ENCODE measurements at places on chromosomes 16 and 17.

- no peak for DNase-seq
Observed at GRCh38 chr17:77371888-77372443, 231.2 kb downstream of the SEC14L1 start.

GRCh38 chr17:320809-321385 lies 31.7 kb downstream of the RPH3AL start:
- no peak for DNase-seq

DNA sequence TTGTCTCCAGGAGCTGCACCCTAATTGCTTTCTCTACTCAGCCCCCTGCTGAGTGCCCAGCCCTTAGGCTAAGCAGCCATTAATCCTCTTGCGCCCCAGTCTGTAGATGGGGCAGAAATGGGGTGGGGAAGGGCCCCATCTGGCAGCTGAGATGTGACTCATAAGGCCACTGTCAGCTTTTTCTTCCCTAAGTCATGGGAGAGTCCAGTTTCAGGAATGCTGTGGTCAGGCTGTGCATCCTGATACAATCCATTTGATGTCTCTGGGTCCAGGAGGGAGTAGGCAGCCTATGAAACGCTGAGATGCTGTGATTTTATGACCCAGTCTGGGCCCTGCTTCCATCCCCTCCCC lies 12.3 kb downstream of the PLXDC1 start:
- DNase-seq = peak; percentile 85

DNA sequence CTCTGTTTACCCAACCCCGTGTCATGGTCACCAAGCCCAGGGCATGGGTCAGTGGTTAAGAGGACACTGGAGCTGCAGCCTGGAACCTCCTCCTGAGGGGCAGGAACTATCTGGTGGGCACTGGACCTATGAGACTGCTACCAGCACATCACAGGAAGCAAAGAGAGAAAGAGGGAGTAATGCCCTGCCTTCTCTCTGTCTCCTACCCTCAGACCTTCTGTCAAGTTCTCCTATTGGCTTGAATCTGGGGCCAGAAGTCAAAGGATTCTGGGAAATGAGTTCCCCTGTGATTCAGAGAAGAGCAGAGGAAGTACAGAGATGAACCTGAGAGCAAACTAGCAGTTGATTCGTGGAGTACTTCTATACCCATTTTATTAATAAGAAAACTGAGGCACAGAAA lies 123.0 kb upstream of the GNAO1 start:
- no peak for DNase-seq

GRCh38 chr17:40179923-40180659 lies 2.8 kb downstream of the RAPGEFL1 start:
- no peak for DNase-seq

- DNase-seq = no peak
Observed at GRCh38 chr17:14818469-14818868, 446.7 kb downstream of the PMP22 start.

DNA sequence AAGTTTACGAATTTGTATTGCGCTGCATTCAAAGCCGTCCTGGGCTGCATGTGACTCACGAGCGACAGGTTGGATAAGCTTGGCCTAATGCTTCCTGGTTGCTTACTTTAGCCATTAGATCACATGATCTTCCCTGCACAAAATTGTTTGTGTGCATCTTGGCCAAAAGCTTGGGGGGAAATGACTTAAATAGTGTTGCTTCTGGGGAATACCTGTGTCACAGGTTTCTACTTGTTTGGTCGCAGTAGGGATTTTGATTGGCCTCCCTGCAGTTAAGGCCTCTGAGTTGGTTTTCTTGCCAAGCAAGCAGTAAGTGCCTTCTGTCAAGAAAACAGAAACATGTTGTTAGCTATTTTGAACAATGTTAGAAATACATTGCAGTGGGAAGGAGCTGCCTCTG lies 39.6 kb upstream of the DUSP14 start:
- DNase-seq = no peak

DNA sequence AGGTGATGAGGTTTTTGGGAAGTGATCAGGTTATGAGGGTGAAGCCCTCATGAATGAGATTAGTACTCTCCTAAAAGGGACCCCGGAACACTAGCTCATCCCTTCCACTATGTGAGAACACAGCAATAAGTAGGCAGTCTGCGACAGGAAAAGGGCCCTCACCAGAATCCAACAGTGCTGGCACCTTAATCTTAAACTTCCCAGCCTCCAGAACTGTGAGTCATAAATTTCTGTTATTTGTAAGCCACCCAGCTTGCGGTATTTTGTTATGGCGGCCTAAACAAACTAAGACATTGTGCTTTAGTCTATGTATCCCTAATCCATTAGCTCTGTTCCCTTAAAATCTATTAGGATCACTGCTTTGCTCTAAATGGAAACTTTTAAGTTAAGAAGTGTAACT lies 8.5 kb downstream of the SLFN12 start:
- DNase-seq = no peak

GRCh38 chr16:13138528-13138927 lies 237.1 kb downstream of the SHISA9 start:
- DNase-seq = no peak

- no peak for DNase-seq
Observed at GRCh38 chr17:33014751-33015150, 23.1 kb downstream of the SPACA3 start.

DNA sequence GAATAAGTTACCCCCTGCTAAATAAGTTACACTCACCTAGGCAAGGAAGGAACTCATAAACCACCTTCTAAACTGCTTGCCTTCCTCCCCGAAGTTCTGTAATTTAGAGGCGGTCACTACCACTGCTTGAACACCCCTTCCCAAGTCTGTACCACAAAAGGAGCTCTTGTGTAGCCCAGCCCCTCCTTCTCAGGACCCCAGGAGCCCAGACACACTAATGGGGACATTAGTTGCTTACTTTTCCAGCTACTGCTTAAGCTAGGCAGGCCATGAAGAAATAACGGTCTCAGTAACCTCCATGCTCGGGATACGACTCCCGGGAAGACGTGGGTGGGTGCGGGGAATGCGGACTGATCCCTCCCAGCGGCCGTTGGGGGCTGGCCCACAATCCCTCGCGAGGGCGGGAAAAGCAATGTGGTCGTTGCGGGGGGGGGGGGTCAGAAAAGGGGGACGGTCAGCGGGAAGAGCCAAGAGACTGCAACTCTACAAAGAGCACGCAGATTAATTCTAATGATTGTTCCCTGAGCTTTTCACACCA lies at the start of gene TEX14:
TEX14 (minus strand) TSS at position 345 of the 538 bp plus-strand sequence. CDS start 40,044 bp downstream, outside the sequence.
- DNase-seq = no peak
